Body of pancreas (tissue), 4 donors: ENCODE measurements at places on chromosomes 16 and 17. TPM values are rescaled to one million over a fixed set of nuclear protein-coding genes. Genes with fewer than 3 reads are reported as not detected.
A peak's percentile ranks its signal among the peaks of the same experiment; 100 is the strongest.

- H3K36me3 ChIP-seq: peaks cover 8% of the 10 kb centered on the region
- H3K4me1 ChIP-seq: peaks cover 28% of the 10 kb centered on the region
- DNase-seq: no peak
- no peaks in the 10 kb centered on the region for H3K27me3 ChIP-seq
- no peak overlapping the region for H3K4me3 ChIP-seq
Measured at GRCh38 chr16:521381-522210, 5.9 kb upstream of the CAPN15 start.

The MGAT5B gene
- not detected for total RNA-seq

The MEFV gene
- 0.99 TPM for total RNA-seq

DNA sequence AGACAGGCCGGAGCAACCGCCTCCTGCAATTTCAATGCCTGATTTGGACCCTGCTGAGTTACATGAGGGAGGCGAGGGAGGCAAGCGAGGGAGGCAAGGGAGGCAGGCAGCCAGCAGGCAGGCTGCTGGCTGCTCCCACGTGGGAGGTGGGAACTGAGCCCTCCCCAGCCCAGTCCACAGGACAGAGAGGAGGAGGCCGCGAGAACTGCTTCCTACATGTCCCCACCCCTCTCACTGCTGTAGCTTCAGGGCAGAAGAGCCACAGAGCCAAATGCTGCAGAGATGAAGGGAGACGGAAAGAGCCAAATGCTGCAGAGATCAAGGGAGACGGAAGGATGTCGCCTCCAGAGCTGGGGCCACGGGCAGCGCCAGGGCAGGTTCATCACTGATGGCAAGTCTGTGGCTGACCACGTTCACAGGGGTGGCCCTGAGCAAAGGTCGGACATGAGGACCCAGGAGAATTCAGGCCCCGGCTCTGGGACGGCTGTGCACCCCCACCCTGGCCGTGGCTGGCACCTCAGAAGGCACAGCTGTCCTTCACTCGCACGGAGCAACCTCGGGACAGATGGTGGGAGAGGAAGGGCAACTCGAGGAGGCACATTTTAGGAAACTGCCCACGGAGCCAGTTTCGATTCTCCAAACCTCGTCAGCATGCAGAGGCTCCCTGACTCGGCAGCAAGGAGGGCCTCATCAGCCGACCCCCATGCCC lies 21.5 kb downstream of the RPH3AL start:
- peaks cover 67% of the 10 kb centered on the region for H3K4me1 ChIP-seq
- no peaks in the 10 kb centered on the region for H3K27me3 ChIP-seq
- no peak overlapping the region for H3K4me3 ChIP-seq
- H3K36me3 ChIP-seq: no peaks in the 10 kb centered on the region

DNA sequence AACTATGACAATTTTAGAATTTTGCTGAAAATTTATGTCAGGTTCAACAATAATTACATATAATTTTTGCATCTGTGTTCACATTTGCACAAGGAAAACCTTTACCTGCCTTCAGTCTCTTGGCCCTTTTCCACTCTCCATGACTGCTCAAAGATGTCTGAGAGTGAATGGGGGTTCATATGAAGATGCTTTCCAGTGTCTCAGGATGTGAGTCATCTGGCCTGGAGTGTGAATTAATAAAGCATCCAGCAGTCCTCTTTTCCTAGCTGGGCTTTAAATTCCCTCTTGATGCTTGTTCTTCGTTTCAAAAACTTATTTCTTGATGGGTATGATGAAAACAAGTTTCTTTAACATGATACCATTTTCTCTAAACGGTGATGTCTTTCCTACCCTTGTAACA lies 99.9 kb downstream of the CDK5R1 start:
- no peaks in the 10 kb centered on the region for H3K36me3 ChIP-seq
- no peak overlapping the region for H3K27ac ChIP-seq
- no peaks in the 10 kb centered on the region for H3K4me1 ChIP-seq
- H3K27me3 ChIP-seq: no peaks in the 10 kb centered on the region
- DNase-seq: no peak

DNA sequence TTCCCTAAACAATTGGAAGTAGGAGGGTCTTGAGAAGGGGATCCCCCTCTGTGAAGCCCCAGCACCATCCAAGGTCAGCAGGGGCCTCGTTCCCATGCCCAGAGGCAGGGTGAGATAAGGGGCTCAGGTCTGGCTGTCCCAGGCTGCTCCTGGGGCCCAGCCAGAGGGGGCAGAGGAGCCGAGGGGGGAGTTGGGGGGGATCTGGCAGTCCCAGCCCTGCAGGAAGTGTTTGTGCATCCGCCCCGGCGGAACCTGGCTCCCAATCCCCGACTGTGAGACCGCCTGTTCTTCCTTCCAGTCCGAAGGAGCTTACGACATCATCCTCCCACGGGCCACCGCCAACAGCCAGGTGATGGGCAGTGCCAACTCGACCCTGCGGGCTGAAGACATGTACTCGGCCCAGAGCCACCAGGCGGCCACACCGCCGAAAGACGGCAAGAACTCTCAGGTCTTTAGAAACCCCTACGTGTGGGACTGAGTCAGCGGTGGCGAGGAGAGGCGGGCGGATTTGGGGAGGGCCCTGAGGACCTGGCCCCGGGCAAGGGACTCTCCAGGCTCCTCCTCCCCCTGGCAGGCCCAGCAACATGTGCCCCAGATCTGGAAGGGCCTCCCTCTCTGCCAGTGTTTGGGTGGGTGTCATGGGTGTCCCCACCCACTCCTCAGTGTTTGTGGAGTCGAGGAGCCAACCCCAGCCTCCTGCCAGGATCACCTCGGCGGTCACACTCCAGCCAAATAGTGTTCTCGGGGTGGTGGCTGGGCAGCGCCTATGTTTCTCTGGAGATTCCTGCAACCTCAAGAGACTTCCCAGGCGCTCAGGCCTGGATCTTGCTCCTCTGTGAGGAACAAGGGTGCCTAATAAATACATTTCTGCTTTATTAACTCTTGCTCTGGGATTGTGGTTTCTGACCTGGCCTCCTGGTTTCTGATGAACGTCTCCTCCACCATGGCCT lies 14.9 kb downstream of the GPRC5C start:
- peaks cover 54% of the 10 kb centered on the region for H3K4me1 ChIP-seq
- peak; percentile 52 for DNase-seq
- H3K4me3 ChIP-seq: no peak overlapping the region

The TP53TG3F gene
- total RNA-seq: not detected

The OR1A1 gene
- total RNA-seq: not detected

- H3K36me3 ChIP-seq: peaks cover 33% of the 10 kb centered on the region
- peaks cover 15% of the 10 kb centered on the region for H3K4me1 ChIP-seq
- DNase-seq: no peak
- H3K27me3 ChIP-seq: no peaks in the 10 kb centered on the region
- H3K27ac ChIP-seq: no peak overlapping the region
- no peak overlapping the region for H3K4me3 ChIP-seq
Measured at GRCh38 chr16:68299571-68300453, 10.9 kb downstream of the SLC7A6OS start.

DNA sequence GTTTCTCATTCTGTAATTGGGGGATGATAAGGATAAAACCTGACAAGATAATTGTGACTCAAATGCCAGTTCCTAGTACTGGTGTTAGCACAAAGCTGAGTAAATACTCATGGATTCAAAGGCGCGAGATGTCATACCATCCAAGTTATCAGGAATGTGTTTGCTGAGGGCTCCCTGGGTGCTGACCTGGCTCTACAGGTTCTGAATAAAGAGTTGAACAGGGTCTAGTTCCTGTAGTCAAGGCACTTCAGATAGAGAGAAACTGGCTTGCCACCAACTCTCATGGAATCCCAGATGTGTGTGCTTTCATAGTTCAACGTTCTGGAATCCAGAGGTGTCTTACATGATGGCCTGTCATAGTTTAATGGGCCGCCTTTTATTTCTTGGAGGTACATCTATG lies 141.6 kb downstream of the PRKCA start:
- no peaks in the 10 kb centered on the region for H3K27me3 ChIP-seq
- H3K4me1 ChIP-seq: peaks cover 19% of the 10 kb centered on the region
- no peaks in the 10 kb centered on the region for H3K36me3 ChIP-seq
- no peak for DNase-seq
- no peak overlapping the region for H3K27ac ChIP-seq
- H3K4me3 ChIP-seq: no peak overlapping the region

DNA sequence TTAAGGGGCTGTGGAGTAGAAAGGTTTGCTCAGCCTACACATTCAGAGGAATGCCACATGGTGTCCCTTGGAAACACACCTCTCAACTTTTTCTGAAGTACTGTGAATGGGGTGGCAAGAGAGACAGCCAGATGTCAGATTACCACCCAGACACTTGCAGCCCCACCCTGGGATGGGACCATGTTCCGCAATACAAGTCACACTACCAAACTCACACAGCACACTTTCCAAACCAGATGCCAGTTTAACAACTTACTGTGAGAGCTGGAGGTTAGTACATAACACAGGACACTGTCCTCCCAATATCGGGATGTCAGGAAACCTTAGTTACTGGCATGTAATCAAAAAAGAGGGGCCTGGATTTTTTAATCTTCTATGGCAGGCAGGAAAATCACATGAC lies 7.9 kb downstream of the USP7 start:
- no peaks in the 10 kb centered on the region for H3K27me3 ChIP-seq
- no peaks in the 10 kb centered on the region for H3K36me3 ChIP-seq
- DNase-seq: no peak
- H3K27ac ChIP-seq: no peak overlapping the region
- peaks cover 78% of the 10 kb centered on the region for H3K4me1 ChIP-seq
- no peak overlapping the region for H3K4me3 ChIP-seq

GRCh38 chr17:83096401-83097224 lies 17.2 kb downstream of the METRNL start:
- H3K27ac ChIP-seq: peak overlapping the region; percentile 2
- DNase-seq: peak; percentile 86
- no peak overlapping the region for H3K4me3 ChIP-seq

DNA sequence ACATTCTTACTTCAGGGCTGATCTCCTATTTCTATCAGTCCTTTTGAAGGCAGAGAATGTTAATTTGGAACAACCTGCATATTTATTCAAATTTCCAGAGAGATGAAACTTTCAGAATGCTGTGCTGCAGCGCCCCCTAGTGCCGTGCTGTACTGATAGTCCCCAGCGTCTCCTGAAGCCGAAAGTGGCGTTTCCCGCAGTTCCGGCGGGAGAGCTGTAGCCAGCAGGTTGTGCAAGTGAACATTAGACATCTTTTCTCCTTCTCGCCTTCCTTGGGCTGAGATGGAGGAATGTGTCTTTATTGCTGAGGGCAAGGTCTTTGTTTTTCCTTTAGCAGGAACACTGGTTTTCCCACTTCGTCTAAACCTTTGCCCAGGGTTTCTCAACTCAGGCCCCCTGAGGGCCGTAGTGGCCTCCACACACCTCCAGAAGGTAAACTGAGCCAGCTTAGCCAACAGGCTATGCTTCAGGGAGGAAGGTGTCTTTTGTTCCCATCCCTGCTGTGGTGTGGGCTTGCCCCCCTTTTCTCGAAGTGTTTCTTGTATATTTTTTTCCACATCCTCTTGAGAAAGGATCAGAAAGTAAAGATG lies 26.4 kb downstream of the USP10 start:
- no peaks in the 10 kb centered on the region for H3K36me3 ChIP-seq
- no peak overlapping the region for H3K27ac ChIP-seq
- DNase-seq: peak; percentile 87
- no peak overlapping the region for H3K4me3 ChIP-seq
- no peaks in the 10 kb centered on the region for H3K27me3 ChIP-seq

DNA sequence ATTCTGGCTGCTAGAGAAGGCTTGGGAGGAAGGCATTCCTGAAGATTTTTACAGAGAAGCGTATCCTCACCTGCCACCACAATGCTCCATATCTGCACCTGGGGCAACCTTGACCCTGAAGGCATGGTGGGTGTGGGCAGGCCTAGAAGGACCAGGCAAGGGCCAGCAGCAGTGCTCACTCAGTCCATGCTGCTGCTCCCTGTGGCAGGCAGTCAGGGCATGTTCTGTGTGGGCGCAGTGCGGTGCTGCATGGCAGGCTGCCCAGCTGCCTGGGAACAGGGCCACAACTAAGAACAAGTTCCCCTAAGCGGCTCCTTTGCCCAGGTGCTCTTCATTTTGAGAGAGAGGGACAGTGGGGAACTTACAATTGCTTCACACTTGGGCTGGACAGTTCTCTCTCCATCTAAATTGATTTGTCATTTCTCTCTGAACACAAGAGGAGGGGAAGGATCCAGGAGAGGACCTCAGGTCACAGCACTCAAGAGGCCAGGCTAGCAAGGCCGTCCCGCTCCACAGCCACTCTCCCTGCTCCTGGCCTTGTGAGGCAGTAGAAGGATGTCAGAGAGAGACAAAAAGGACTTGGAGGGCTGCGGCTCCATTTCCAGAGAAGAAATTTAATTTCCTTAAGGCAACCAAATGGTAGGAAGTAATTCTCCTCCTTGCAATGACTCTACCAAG lies 158.8 kb downstream of the AATF start:
- peaks cover 6% of the 10 kb centered on the region for H3K4me1 ChIP-seq
- no peaks in the 10 kb centered on the region for H3K27me3 ChIP-seq

GRCh38 chr17:41211845-41212466 lies 14.5 kb upstream of the KRTAP9-2 start:
- H3K4me1 ChIP-seq: no peaks in the 10 kb centered on the region
- H3K27me3 ChIP-seq: no peaks in the 10 kb centered on the region
- no peak overlapping the region for H3K4me3 ChIP-seq
- no peak for DNase-seq
- no peaks in the 10 kb centered on the region for H3K36me3 ChIP-seq
- H3K27ac ChIP-seq: no peak overlapping the region

GRCh38 chr16:74720579-74720978 lies 19.9 kb upstream of the MLKL start:
- no peaks in the 10 kb centered on the region for H3K27me3 ChIP-seq
- H3K4me3 ChIP-seq: no peak overlapping the region
- no peaks in the 10 kb centered on the region for H3K4me1 ChIP-seq
- no peak overlapping the region for H3K27ac ChIP-seq
- no peak for DNase-seq

- H3K36me3 ChIP-seq: no peaks in the 10 kb centered on the region
- no peaks in the 10 kb centered on the region for H3K27me3 ChIP-seq
- no peaks in the 10 kb centered on the region for H3K4me1 ChIP-seq
- DNase-seq: no peak
- H3K4me3 ChIP-seq: no peak overlapping the region
- H3K27ac ChIP-seq: no peak overlapping the region
Measured at GRCh38 chr16:74807052-74807646, 32.5 kb upstream of the FA2H start.

DNA sequence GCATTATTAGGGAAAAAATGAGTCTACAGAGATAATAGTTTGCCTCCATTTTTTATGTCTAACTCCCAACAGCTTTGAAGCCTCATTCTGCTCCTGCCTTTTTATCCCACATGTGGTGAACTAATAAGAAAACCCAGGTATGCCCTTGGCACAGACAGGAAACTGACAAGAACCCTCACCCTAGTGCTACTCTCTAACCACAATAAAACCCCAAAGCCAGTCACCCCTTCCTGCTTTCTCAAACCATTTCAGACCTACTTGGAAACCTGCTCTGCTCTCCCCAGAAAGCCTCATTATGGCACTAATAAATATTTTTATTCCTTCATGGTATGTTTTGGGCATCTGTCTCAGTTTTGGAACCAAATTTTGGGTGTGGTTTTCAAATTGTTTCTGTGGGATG lies 3.9 kb upstream of the MARVELD3 start:
- no peaks in the 10 kb centered on the region for H3K4me1 ChIP-seq
- no peak overlapping the region for H3K27ac ChIP-seq
- no peak overlapping the region for H3K4me3 ChIP-seq
- no peak for DNase-seq
